ENCODE measurements at places on chromosomes 2 and 18.

GRCh38 chr2:119744335-119744939 lies 15.3 kb upstream of the PTPN4 start:
- no peak for DNase-seq

- DNase-seq, result no peak
Measured at GRCh38 chr2:176455816-176456291, 186.6 kb downstream of the MTX2 start.

- DNase-seq, result no peak
Measured at GRCh38 chr2:197042739-197043196, 116.3 kb upstream of the PGAP1 start.

DNA sequence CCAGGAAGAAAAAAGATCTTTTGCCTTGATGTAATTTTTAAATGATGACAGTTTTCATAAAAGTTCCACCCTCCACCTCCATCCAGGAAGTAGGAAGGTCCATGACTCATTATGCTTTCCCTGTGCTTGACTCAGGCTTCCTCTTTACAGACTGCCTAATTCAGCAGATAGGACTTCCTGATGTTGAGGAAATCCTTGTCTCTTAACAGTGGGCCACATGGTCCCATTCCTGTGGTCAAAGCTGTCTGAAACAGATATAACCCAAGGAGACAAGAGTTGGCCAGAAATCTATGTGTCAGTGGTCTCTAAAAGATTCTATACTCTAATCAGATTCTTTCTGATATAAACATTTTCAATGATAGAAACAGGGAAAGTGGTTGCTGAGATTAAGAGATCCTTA lies 119.1 kb downstream of the BAZ2B start:
- DNase-seq, result no peak

DNA sequence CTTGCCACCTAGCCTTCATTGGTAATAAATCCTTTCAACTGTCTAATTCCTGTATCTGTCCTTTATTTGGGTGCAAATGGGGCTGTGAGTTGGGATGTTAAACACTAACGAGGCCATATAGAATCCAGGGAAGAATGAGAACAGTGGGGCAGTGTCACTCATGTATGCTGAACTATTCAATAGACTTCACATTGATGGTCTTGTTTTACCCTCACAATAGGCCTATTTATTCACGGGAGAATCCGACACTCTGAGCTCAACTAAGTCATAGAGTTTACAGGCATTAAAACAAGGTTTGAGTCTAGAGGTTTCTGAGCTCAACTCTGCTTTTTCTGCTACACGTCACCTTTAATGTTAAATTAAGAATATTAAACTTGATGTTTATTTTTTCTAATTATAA lies 421.6 kb downstream of the SOX11 start:
- DNase-seq, result no peak

GRCh38 chr18:47737956-47738355 lies 192.5 kb downstream of the SMAD2 start:
- no peak for DNase-seq

- DNase-seq, result no peak
Measured at GRCh38 chr2:217165547-217165946, 305.7 kb upstream of the TNP1 start.

DNA sequence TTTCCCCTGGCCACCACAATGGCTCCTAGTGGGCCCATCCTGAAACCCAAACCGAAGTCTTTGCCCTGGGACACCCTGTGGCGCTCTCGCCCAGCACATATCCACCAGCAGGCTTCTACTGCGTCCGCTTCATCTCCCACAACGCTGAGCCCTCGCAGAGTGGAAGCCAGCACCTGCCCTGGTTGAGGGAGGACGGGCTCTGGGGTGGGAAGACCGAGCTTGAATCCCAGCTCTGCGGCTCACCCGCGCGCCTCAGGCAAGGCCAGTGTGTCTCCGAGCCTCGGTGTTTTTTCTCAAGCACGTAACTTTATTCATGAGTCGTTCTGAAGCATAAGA lies 15.6 kb downstream of the KLF11 start:
- no peak for DNase-seq
